ENCODE measurements at places on chromosomes 4 and X.

DNA sequence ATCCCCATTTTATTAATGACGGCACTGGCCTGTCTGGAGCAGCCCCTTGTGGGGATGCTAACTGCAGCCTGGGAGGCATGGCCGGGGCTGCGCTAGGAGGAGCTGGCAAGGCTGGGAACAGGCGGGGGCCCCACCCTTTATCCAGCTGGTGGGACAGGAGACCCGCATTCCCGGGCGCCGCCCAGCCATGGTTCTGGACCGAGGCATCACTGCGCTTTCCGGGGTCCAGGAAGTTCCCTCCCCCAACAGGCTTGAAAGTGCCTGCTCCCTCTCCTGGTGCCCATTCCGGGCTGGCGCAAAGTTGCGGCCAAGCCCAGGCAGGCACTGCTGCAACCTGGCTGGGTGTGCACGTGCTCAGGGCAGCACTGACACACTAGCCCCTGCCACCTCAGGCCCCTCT, 124.5 kb downstream of the PARM1 start:
- no peak for DNase-seq

DNA sequence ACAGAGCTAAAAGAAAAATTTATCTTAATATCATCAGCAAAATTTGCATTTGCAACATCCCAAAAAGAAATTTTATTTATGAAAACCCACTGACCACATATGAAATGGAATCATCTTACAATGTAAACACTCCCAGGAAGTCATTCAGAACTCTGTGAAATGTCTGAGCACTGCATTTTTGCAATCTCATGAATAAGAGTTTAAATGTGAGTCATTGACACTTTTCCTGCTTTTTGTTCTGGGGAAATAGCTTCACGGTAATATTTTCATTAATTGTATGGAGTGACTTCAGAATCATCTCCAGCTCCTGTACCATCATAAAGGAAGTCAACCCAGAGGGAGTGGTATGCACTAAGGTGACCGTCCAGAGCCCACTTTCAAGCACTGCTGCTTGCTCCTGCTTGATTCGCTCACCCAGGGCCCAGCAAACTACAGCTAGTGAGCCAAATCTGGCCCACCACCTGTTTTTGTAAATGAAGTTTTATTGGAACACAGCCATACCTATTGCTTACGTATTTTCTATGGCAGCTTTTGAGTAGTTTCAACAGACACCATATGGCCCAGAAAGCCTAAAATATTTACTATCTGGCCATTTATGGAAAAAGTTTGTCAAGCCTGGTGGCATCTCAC, 17.2 kb downstream of the EDNRA start:
- DNase-seq, result peak; percentile 85

DNA sequence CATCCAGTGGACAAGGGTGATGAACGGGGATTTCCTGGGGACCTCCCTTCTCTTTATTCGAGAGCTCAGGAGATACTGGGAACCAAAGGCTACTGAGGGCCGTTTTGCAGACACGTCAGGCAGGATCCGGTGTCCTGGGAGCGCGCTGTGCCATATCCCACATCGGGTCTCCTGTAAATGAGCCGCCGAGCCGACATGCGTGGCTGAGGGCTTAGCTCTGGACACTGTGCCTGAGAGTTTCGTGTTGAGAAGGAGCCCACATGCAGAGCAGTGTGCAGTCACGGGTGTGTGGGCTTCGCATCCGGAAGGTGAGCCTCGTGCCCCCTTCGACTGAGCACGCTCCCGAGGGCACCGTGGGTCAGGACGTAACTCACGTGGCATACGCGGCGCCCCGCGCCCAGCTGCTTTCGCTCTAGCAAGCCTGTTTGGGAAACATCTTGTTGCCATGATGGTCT, 28.5 kb upstream of the HGFAC start:
- DNase-seq, result no peak

GRCh38 chr4:5888222-5889001, 4.5 kb downstream of the CRMP1 start:
- peak; percentile 4 for DNase-seq

DNA sequence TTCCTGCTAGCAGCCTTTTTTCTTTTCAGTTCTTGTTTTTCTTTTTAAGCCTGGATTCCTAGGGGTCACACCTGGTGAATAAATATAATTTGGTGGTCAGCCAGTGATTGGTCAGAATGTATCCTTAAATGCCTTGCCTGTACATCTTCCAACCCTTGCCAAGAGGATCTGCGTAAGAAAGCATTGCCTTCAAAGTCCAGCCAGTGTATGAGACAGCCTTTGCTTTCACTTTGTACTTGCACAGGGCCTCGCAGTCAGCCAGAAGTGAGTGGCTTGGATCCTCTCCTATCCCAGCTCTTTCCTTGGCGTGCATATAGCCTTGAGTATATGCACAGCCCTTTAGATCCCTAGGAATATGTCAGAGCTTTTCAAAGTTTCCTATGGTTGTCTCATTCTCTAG, 22.2 kb downstream of the KANTR start:
- DNase-seq, result peak; percentile 70

GRCh38 chr4:158302076-158302866, 92.0 kb downstream of the TMEM144 start:
- peak; percentile 81 for DNase-seq

- DNase-seq, result no peak
These were observed 48.2 kb upstream of the KDR start for GRCh38 chr4:55173580-55173979.

DNA sequence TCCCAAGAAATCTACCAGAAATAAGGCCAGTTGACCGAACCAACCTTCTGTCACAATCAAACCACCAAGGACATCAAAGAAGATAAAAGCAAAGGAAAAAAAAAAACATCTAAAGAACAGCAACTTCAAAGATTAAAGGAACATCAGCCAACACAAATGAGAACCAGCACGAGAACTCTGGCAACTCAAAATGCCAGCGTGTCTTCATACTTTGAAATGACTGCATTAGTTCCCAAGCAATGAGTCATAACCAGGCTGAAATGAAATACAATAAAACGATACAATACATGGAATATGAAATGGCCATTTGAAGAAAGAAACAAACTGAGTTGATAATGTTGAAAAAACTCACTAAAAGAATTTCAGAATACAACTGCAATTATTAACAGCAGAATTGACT, 611.6 kb upstream of the GRIA3 start:
- DNase-seq, result peak; percentile 70

DNA sequence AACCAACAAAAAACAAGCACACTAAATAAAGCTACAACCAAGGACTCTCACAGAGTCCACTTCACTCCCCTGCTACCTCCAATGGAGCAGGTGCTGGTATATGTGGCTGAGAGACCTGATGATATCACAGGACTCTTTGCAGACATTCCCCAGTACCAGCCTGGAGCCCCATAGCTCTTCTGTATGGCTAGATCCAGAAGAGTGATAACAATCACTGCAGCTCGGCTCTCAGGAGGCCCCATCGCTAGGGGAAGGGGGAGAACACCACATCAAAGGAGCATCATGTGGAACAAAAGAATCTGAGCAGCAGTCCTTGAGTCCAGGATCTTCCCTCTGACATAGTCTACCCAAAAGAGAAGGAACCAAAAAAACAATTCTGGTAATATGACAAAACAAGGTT, 237.1 kb upstream of the TLL1 start:
- DNase-seq, result no peak

DNA sequence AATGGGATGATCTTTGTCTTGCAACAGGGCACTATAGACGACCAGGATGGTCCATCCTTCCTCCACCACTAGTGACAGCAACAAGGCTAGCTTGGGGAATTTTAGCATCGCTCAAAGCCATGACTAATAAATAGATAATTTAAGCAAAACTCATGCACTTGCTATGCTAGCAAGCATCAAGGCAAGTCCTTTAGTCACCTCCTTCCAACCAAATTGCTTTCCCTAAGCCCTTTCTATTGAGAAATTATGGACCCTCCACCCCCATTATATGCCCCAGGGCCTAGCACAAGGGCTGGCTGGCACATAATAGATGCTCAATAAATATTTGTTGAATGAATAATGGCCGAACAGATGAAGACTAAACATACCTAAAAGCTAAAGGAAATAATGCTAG, 28.6 kb downstream of the SLC16A2 start:
- peak; percentile 29 for DNase-seq

GRCh38 chr4:149985981-149986380, 92.3 kb upstream of the DCLK2 start:
- DNase-seq, result no peak

DNA sequence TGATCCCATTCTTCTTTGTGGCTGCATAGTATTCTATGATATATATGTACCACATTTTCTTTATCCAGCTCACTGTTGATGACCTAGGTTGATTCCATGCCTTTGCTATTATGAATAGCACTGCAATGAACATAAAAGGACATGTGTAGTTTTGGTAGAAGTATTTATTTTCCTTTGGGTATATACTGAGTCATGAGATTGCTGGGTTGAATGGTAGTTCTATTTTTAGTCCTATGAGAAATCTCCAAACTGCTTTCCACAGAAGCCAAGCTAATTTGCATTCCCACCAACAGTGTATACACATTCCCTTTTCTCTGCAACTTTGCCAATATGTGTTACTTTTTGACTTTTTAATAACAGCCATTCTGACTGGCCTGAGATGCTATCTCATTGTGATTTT, 278.3 kb downstream of the PCDH18 start:
- no peak for DNase-seq

DNA sequence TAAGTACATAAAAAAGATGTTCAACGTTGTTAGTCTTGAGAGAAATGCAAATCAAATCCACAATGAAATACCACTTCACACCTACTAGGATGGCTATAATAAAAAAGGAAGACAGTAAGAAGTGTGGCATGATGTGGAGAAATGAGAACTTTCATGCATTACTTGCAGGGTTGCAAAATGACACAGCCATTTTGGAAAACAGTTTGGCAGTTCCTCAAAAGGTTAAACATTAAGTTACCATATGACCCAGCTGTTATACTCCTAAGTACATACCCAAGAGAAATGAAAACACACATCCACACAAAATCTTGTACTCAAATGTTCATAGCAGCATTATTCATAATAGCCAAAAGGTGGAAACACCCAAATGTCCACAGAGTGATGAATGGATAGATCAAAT, 25.8 kb upstream of the LIMCH1 start:
- no peak for DNase-seq

GRCh38 chr4:113560579-113560978, 201.0 kb downstream of the CAMK2D start:
- peak; percentile 52 for DNase-seq

DNA sequence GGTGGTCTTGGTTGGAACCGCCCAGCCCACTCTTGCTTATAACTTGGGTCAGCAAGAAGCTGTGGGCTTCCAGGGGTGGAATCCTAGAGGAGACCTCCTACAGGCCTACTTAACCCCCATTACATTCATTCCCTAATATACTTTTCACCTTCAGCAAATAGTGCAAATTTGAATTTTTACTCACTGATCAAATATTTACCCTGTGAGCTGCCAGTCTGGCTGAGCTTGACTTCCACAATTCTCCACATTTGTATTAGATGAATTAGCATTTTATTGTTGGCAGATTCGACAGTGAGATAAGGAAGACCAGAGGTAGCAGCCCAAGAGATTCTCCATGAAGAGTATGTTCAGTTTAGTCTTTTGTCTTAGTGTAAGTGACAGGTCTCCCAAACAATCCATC, 199.6 kb downstream of the BCOR start:
- DNase-seq, result no peak

- peak; percentile 66 for DNase-seq
These were observed 86.1 kb downstream of the USP46 start for GRCh38 chr4:52572936-52573485.

DNA sequence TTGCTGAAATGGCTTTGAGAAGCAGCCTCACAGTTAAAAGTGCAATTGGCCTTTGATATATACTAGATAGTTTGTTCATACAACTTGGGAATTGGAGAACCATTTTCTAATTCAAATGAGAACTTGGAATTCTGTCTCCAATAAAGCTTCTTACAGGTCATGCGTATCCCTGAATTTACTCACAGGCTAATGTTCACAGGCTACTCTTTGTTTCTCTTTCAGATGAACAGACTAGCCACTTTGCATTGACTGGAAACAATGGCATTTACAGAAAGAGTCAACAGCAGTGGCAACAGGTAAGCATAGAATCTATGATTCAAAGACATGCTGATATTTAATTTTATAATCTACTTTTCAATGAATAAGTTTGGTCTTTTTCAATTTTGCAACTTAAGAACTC, 13.5 kb downstream of the AFF1 start:
- no peak for DNase-seq
